B cell (primary cell): ENCODE measurements at places on chromosomes 1 and 21. TPM values are rescaled to one million over a fixed set of nuclear protein-coding genes. Genes with fewer than 3 reads are reported as not detected.

The SELL gene
- total RNA-seq = 250 and 262 TPM in 2 replicates

The SLFNL1 gene
- 1.2 and 1.4 TPM in 2 replicates for total RNA-seq

The HUNK gene
- total RNA-seq = 0.07 and 0.10 TPM in 2 replicates

The BACE2 gene
- total RNA-seq = 14.3 and 18.4 TPM in 2 replicates

GRCh38 chr21:44365967-44366585, 12.7 kb downstream of the TRPM2 start:
- DNase-seq = no peak
- H3K4me1 ChIP-seq = no peaks in the 10 kb centered on the region
- H3K27me3 ChIP-seq = no peaks in the 10 kb centered on the region
- H3K27ac ChIP-seq = no peak overlapping the region

GRCh38 chr21:27570306-27570868, 603.5 kb upstream of the ADAMTS5 start:
- no peak overlapping the region for H3K27ac ChIP-seq
- H3K4me3 ChIP-seq = no peak overlapping the region
- H3K36me3 ChIP-seq = no peaks in the 10 kb centered on the region
- no peak for DNase-seq
- H3K27me3 ChIP-seq = no peaks in the 10 kb centered on the region
- H3K4me1 ChIP-seq = no peaks in the 10 kb centered on the region

DNA sequence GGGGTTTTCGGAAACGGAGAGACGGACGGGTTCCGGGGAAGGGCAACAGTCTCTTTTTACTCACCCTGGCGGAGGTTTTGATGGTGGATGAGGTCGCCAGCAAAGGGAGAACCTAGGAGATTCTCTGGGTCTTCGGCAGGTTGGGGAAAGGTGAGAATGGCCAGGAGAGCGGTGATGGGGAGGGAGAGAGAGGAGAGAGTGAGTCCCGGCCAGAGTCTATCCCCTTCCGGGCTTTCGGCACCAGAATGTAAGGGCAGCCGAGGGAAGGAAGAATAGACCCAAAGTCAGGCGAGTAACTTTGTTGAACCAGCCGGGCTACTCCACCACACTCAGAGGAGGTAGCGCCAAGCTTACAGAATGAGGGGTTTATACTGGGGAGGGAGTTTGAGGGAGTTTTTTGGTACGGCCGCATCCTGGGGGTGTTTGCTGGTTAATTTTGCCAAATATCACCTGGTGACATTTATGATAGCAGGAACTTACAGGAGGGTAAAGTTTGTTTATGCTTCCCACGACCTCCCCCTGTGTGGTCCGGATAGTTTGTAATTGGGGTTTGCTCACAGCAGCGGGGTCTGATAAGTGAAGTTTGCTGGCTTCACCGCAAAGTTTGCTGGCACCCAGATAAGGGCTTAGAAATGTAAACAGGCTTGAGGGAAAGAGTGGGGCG, 141.1 kb upstream of the ETV3 start:
- peaks cover 8% of the 10 kb centered on the region for H3K4me1 ChIP-seq
- no peaks in the 10 kb centered on the region for H3K27me3 ChIP-seq
- no peak for DNase-seq
- no peak overlapping the region for H3K4me3 ChIP-seq
- no peak overlapping the region for H3K27ac ChIP-seq
- H3K36me3 ChIP-seq = no peaks in the 10 kb centered on the region

- peaks cover 3% of the 10 kb centered on the region for H3K36me3 ChIP-seq
- H3K4me3 ChIP-seq = peak overlapping the region; percentile 99
- H3K27me3 ChIP-seq = no peaks in the 10 kb centered on the region
- H3K4me1 ChIP-seq = peaks cover 22% of the 10 kb centered on the region
- H3K27ac ChIP-seq = peak overlapping the region; percentile 34
Observed at GRCh38 chr1:151165281-151165737, 393 bp downstream of the LYSMD1 start.

DNA sequence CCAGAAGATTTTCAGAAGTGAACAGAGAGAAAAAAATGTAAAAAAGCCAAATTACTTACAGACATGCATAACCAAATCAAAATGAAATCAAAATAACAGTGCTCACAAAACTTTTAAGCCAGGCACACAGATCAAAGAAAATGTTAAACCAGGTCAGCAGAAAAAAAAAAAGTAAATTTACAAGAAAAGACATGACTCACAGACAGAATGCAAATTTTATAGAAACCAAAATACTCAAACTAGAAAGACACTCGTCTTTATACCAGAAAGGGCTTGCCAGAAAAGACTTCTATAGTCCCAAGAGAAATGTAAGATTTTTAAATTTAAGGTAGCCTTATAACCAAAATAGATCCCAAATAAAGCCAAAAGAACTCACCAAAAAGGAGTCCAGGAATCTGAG, 86.5 kb upstream of the COG2 start:
- no peaks in the 10 kb centered on the region for H3K27me3 ChIP-seq
- H3K27ac ChIP-seq = no peak overlapping the region
- no peaks in the 10 kb centered on the region for H3K36me3 ChIP-seq
- H3K4me1 ChIP-seq = no peaks in the 10 kb centered on the region
- no peak for DNase-seq
- no peak overlapping the region for H3K4me3 ChIP-seq

DNA sequence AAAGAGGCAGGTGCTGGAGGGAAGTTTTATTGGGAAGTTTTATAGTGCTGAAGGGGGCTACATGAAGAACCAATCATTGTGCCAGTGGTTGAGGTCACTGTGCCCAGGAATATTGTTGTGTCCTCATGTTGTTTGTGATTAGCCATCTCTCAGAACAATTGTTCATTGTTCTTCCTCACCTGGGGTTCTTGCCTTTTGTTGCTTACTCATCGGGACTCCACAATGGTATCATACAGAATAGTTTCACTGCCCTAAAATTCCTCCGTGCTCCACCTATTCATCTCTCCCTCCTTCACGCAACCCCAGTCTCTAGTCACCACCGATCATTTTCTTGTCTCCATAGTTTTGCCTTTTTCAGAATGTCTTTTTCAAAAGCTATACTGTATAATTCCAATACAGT, 38.9 kb upstream of the CDC14A start:
- H3K4me1 ChIP-seq = no peaks in the 10 kb centered on the region
- no peaks in the 10 kb centered on the region for H3K27me3 ChIP-seq
- no peak overlapping the region for H3K4me3 ChIP-seq
- no peak overlapping the region for H3K27ac ChIP-seq
- H3K36me3 ChIP-seq = no peaks in the 10 kb centered on the region

- no peak for DNase-seq
- H3K36me3 ChIP-seq = no peaks in the 10 kb centered on the region
- no peak overlapping the region for H3K4me3 ChIP-seq
- peak overlapping the region; percentile 68 for H3K27ac ChIP-seq
- peaks cover 45% of the 10 kb centered on the region for H3K4me1 ChIP-seq
Observed at GRCh38 chr1:31981972-31982371, 31.7 kb upstream of the KHDRBS1 start.
